Ascending aorta (tissue), 2 donors: ENCODE measurements at places on chromosomes 2 and 18. TPM values are rescaled to one million over a fixed set of nuclear protein-coding genes. Genes with fewer than 3 reads are reported as not detected.
A peak's percentile ranks its signal among the peaks of the same experiment; 100 is the strongest.

C2orf78 gene
- not detected for total RNA-seq

GALNT5 gene
- total RNA-seq: 0.11 TPM

GRCh38 chr2:208006337-208006736 lies 19.0 kb downstream of the PLEKHM3 start:
- H3K36me3 ChIP-seq: no peaks in the 10 kb centered on the region
- H3K4me1 ChIP-seq: no peaks in the 10 kb centered on the region
- H3K27me3 ChIP-seq: no peaks in the 10 kb centered on the region
- H3K27ac ChIP-seq: no peak overlapping the region
- no peak overlapping the region for H3K4me3 ChIP-seq
- DNase-seq: no peak

DNA sequence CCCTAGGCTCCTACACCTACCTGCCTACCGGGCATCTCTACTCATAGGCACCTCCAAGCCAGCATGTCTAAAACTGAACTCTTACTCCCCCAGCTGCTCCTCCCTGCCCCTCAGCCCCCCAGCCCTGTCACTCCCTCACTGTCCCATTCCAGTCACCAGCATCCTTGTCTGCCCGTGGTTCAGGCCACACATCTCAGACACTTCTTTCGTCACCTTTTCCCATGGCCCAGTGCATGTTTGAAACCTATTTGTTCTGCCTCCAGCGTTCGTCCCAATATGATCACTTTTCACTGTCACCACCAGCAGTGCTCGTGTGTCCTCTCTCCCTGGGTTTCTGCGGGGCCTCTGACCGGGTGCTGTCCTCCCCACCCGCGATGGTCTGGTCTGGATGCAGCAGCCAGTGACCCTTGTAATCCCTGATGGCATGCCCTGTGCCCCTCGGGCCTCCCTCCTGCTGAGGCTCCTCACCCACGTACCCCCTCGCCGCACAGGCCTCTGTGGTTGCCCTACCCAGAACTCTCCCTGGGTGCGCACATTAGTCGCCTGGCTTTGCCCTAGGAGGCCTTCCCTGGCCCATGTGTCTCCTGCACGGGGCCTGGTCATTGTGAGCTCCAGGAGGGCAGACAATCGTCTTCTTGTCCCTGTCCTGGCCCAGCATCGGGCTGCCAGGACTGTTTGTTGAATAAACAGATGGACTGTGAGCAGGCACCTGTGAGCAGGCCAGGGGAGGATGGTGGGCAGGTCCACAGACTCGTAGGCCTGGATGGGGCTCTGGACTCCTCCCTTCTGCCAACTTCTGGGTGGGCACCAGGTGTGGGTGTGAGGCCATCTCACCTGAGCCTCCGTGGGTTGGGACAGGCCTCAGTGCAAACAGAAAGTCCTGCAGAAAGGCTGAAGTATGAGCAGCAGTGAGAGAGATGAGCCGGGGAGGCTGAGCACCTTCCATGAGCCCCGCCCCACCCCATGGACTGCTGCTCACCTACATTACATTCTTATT lies 15.5 kb downstream of the LDLRAD4 start:
- no peaks in the 10 kb centered on the region for H3K27me3 ChIP-seq
- peak overlapping the region; percentile 60 for H3K27ac ChIP-seq
- H3K36me3 ChIP-seq: no peaks in the 10 kb centered on the region
- no peak for DNase-seq
- no peaks in the 10 kb centered on the region for H3K4me1 ChIP-seq
- H3K4me3 ChIP-seq: no peak overlapping the region

DNA sequence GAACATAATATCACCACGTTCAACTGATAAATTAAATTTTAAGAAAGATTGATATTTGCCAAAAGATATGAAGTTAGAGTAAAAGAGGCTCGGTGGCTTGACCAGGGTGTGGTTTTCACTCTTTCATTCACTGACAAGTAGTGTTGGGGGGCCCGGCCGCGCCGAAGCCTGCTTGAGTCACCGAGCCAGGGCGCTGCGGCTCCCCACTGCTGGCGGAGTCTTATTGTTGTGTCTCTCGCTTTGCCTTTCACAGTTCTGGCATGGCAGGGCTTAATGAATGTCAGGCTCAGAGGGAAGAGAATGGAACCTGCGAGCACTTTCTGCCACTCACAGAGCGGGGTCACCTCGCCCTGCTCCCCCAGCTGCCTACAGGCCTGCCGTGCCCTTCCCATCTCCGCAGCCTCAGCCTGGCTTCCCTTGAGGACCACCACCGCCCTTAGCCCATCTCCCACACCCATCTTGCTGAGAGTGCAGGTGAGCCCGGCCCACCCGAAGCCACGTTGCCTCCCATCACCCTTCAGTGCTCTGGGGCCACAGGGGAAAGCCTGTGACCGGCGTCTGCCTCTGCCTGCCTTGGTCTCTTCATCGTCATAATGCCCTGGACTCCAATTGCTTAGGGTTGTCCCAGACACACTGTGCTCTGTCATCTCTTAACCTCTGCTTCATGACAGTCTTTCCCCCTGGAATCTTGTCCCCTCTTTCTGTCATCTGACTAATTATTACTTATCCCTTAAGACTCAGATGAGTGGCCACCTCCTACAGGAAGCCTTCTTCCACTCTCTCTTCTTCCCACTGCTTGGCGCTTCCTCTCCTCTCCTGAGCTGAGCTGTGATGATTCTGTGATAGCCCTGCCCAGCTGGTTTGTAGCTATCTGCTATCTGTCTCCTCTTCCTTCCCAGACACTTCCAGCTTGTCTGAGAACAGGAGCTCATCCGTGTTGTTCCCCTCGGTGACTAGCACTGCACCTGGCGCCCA lies 142.5 kb downstream of the FAM210A start:
- H3K27me3 ChIP-seq: no peaks in the 10 kb centered on the region
- H3K36me3 ChIP-seq: no peaks in the 10 kb centered on the region
- peaks cover 8% of the 10 kb centered on the region for H3K4me1 ChIP-seq
- H3K4me3 ChIP-seq: no peak overlapping the region

GRCh38 chr18:10330428-10330827 lies 124.0 kb upstream of the APCDD1 start:
- no peak for DNase-seq
- no peak overlapping the region for H3K4me3 ChIP-seq
- H3K4me1 ChIP-seq: no peaks in the 10 kb centered on the region
- H3K27me3 ChIP-seq: no peaks in the 10 kb centered on the region
- H3K36me3 ChIP-seq: no peaks in the 10 kb centered on the region

- no peaks in the 10 kb centered on the region for H3K27me3 ChIP-seq
- H3K27ac ChIP-seq: no peak overlapping the region
- H3K4me1 ChIP-seq: no peaks in the 10 kb centered on the region
- DNase-seq: no peak
- peaks cover 5% of the 10 kb centered on the region for H3K36me3 ChIP-seq
These were observed 28.8 kb downstream of the APCDD1 start for GRCh38 chr18:10482985-10483949.

GRCh38 chr2:207928079-207928478 lies 97.2 kb downstream of the PLEKHM3 start:
- DNase-seq: no peak
- no peaks in the 10 kb centered on the region for H3K36me3 ChIP-seq
- no peak overlapping the region for H3K4me3 ChIP-seq
- no peaks in the 10 kb centered on the region for H3K4me1 ChIP-seq
- no peaks in the 10 kb centered on the region for H3K27me3 ChIP-seq

GRCh38 chr2:58865436-58865835 lies 624.3 kb upstream of the FANCL start:
- no peaks in the 10 kb centered on the region for H3K36me3 ChIP-seq
- H3K4me3 ChIP-seq: no peak overlapping the region
- H3K27me3 ChIP-seq: no peaks in the 10 kb centered on the region
- no peaks in the 10 kb centered on the region for H3K4me1 ChIP-seq
- no peak overlapping the region for H3K27ac ChIP-seq

DNA sequence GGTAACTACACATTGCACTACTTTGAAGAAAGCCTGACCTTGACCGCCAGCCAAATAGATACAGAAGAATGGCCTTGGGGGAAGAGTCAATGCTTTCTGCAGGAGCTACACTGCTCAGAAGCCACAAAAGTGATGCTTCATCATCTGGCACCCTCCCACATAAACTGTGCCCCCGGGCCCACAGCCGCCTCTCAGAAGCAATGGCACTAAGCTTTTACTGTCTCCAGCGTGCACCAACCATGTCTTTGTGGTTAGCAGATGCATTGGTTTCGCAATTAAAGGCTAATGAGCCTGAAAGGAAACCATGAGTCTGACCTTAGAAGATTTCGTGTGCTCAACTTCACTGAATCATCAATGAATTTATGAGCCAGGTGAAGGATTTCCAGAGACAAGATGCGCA lies 209.4 kb upstream of the TRIB2 start:
- H3K27ac ChIP-seq: no peak overlapping the region
- DNase-seq: no peak
- no peaks in the 10 kb centered on the region for H3K36me3 ChIP-seq
- H3K4me1 ChIP-seq: no peaks in the 10 kb centered on the region
